ENCODE measurements at places on chromosomes 2 and 18.

- H3K27ac ChIP-seq = no peak overlapping the region
- no peak overlapping the region for H3K4me3 ChIP-seq
- no peak for DNase-seq
- H3K27me3 ChIP-seq = no peaks in the 10 kb centered on the region
Measured at GRCh38 chr2:58107803-58108710, 61.5 kb downstream of the VRK2 start.

GRCh38 chr18:59629894-59630293 is 67.3 kb downstream of the CCBE1 start:
- DNase-seq = no peak
- H3K36me3 ChIP-seq = no peaks in the 10 kb centered on the region
- H3K27me3 ChIP-seq = no peaks in the 10 kb centered on the region
- no peak overlapping the region for H3K4me3 ChIP-seq

DNA sequence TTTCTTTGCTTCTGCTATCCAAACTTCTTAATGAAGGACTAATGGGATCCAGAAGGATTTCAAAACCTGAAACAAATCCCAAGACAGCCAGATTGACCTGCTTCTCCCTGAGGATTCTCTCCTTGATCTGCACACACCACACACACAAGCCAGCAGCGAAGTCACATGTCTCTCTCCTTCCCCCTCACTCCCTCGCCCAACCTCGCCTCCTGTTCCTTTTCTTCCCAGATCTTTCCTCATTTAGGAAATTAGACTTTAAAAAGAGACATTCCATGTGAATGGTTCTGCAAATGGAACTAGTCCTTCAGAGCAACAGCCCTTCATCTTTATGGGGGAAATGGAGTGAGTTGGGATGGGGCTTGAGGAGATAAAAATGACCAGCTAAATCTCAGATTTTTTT is 639.1 kb upstream of the SETBP1 start:
- H3K36me3 ChIP-seq = no peaks in the 10 kb centered on the region
- H3K27me3 ChIP-seq = no peaks in the 10 kb centered on the region
- H3K27ac ChIP-seq = no peak overlapping the region
- no peaks in the 10 kb centered on the region for H3K4me1 ChIP-seq

- no peak overlapping the region for H3K4me3 ChIP-seq
- DNase-seq = no peak
Measured at GRCh38 chr18:66795051-66795450, 191.2 kb upstream of the CDH19 start.
